SK-N-DZ (cell line): ENCODE measurements at places on chromosomes 7 and 10.

DNA sequence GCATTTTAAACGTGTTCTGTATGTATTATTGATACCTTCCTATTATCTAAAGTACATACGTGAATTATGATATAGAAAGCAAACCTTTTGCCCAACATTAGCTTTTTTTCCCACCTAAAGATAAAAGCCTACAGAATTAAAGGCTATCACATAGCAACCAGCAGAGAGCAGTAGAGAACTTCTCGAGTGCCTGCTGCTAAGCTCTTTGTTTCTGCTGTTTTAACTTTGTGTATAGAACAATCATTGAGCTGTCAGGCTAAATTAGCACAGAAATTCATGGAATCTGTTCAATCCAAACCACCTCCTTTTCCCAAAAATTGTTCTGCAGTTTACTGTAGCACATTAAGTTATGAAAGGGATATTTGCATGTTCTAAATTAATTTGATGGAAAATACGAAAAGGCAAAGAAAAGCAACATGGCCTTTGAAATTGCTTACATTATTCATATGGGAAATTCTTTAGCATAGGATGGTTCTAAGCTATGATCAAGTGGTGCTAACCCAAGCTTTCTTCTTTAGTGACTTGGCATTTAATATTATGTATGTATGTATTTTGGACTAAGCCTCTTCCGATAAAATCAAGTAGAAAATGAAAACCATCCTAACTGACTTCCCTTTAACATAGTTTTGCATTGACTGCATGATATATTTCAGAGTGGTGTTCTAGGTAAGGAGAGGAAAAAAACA is 1288.5 kb downstream of the GATA3 start:
- DNase-seq: peak; percentile 62

DNA sequence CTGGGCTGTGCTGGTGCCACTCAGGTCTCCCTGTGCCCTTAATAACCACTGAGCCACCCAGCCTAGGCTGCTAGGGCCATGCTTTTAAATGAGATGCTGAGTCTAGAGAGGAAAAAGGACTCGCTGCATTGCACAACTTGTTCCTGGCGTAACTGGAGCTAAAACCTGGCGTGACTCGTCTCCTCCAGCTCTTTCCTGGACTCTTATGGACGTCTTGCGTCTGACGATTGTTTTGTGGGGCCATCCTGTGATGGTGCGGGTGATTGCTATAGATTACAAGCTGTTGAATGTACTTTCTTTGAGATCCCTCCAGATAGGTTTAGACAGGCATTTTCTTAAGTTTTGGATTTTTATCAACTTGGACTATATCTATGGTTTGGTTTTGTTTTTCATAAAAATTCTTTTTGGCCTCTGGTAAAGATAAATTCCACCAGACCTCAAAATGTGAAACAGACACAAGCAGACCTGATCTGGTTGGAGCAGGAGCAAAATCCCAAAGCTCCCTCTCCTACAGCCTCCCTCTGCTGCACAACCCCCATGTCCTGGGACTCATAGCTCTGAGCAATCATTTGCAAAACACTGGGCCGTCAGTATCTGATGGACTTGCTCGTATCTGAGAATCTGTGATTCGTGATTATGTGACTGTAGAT is 230.3 kb downstream of the ARHGAP12 start:
- DNase-seq: no peak

- no peak for DNase-seq
Measured at GRCh38 chr10:69073736-69074364, 14.1 kb upstream of the SRGN start.

- no peak for DNase-seq
Measured at GRCh38 chr7:105637755-105638154, 56.5 kb upstream of the EFCAB10 start.

DNA sequence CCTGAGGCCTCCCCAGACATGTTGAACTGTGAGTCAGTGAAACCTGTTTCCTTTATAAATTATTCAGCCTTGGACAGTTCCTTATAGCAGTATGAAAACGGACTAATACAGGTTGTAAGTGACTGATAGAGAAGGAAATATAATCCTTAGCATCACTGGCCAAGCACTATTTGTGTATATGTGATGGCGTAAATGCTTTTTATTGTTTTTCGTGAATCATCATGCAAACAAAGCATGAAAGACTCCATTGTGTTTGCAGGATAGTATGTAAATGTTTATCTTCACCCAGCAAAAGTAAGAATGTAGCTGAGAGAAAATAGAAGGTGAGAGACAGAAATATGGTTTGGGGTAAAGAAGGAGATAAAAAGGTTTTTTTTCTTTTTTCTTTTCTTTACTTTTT is 92.5 kb upstream of the LRGUK start:
- DNase-seq: no peak

DNA sequence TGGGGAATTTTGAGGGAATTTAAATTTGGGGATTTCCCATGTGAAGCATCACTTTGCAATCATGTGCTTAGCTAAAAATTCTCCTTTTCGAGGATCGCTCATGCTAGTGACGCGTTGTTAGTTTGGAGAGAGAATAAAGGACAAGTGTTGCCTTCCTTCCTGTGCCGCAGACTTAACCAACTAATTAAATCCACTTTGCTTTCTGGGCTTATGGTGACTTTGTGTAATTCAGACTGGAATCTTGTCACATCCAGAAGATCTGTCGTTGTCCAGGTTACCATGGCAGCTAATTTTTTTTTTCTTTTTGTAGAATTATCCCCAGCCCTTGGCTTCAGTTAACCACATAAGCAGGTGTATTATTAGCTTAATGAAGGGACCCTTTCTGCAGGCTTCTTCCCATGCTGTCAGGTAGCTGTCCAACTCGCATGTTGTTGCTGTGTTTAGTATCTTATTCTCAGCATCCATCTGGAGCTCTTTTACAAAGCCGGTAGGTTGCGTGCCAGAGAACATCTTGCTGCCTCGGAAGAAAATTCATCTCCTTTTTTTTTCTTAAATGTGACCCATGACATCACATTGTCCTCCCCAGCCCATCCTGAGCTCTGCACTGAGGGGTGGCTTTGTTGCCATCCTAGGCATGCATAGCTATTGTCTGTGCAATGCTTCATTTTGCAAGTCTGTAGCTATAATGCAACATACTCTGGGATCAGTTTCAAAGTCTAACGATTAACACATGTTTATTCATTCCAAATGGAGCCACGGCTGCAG is 47.2 kb upstream of the NRP1 start:
- no peak for DNase-seq
